Fibroblast of lung (primary cell): ENCODE measurements at places on chromosomes 16 and 17. TPM values are rescaled to one million over a fixed set of nuclear protein-coding genes. Genes with fewer than 3 reads are reported as not detected.

Gene SPATA22
- 0.33 and 0.63 TPM in 2 replicates for polyA plus RNA-seq

GRCh38 chr17:9408381-9408780, 167.2 kb downstream of the STX8 start:
- peak; percentile 23 for DNase-seq

DNA sequence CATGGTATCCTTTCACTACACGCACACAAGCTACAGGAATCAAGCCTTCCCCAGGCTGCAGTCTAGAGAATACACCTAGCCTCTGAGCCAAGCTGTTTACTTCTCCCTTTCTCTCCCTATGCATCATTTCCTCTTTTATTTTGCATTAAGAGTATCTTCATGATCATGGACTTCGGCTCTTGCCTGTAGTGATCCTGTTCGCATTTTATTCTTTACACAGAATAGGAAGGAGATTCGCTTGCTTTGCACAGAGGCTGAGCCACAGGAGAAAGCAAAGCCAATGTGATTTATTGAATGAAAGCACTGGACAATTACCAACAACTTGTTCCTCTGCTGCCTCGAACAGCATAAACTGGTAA, 172.7 kb downstream of the ANKFN1 start:
- DNase-seq: no peak

- peak; percentile 94 for DNase-seq
Observed at GRCh38 chr17:73798111-73798748, 154.0 kb upstream of the SDK2 start.

GRCh38 chr17:60534010-60534555, 8.0 kb upstream of the APPBP2 start:
- peak; percentile 66 for DNase-seq

Gene TBX21
- not detected in 2 replicates for polyA plus RNA-seq

Gene DCXR
- 34.8 and 75.3 TPM in 2 replicates for polyA plus RNA-seq

DNA sequence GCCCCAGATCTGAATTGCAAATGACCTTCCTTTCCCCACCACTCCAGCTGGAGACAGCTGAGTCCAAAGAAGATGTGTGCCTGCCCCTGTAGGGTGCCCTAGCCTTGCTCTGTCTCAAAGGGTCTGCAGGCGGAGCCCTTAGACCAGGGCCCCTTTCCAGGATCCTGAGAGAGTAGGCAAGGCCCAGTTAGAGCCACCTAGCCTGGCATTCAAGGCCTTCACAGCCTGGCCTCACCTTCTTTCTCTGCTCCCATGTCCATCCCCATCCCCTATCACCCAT, 66.6 kb upstream of the LHX1 start:
- DNase-seq: no peak

Gene DNAI2
- polyA plus RNA-seq: not detected in 2 replicates

GRCh38 chr17:80902963-80903611, 88.6 kb upstream of the CHMP6 start:
- DNase-seq: no peak

Gene CRAMP1
- polyA plus RNA-seq: 6.2 and 7.4 TPM in 2 replicates

Gene NAGS
- polyA plus RNA-seq: 0.58 and 0.95 TPM in 2 replicates

Gene MT1F
- 0.20 and 3.2 TPM in 2 replicates for polyA plus RNA-seq

- no peak for DNase-seq
Observed at GRCh38 chr16:70681382-70682238, 4.2 kb downstream of the MTSS2 start.

Gene SMIM5
- 0.05 TPM in 1 of 2 replicates, not detected in the other for polyA plus RNA-seq

DNA sequence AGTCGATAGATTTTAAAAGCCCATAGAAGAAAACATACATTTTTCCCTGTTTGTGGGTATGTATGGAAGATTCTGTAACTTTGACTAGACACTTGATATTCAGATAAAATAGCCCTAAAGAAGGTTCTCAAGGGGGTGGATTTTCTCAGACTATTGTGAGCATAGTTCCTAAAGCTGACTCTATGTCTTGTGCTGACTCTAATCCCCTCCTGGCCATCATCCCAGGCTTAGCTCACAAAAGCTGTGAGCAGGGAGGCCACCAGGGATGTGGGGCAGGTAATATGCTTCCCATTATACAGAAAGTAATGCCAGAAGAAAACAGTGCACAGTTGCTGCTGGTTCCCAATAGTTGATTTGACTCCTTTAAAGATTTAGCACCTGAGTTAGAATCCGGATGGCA, 32.0 kb downstream of the CDH13 start:
- no peak for DNase-seq

GRCh38 chr17:65576939-65577338, 15.5 kb upstream of the AXIN2 start:
- DNase-seq: no peak

GRCh38 chr17:74842146-74842598, 17.5 kb downstream of the GRIN2C start:
- DNase-seq: no peak

Gene NUDT21
- 132 and 136 TPM in 2 replicates for polyA plus RNA-seq

DNA sequence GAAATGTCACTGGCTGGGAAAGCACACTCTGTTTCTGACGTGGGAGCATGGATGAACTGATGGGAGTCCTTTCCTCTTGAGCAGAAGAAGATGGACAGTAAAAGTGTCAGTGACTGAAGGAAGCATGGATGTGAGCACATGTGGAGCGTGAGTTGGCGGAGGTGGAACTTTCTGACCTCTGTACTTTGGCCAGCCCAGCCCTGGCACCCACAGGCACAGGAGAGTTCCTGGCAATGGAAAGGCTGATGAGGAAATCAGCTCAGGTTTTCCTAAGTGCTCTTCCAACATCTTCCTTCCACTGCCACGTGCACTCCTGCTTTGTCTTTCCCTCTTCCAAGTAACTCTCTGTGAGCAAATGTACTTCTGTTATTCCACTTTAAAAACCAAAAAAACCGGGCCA, 276.8 kb downstream of the NTN1 start:
- DNase-seq: no peak

Gene KRT32
- polyA plus RNA-seq: 0.03 and 0.09 TPM in 2 replicates

DNA sequence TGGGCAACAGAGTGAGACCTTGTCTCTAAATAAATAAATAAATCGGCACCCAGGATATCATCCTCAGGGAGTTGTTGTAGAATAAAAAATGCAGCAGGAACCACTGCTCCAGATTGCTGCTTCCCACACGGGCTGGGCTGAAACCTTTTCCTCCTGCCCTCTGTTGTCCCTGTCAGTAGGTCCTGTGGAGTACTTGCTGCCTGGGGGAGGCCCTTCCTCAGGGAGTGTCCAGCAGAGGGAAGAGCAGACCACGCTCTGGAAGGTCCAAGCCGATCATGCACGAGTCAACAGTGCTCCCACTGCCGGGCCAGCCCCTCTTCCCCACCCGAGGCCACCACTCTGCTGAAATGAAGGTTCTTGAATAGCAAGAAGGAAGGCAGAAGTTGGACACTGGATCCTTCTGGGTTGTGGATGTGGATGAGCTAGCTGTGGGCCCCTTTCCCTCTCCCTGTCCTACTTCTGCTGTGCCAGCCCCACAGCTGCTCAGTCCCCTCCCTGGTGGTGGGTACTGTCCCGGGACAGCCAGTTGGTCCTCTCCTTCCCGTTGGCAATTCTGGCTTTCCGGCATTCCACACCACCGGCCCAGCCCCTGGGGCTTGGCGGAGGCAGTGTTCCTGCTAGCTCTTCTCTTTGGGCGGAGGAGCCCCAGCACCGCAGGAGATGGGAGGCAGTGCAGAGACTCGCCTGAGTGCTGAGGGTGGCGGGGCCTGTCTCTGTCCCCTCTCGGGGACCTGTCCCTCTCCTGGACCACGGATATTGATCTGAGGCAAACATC, 10.8 kb downstream of the CDK5R1 start:
- DNase-seq: peak; percentile 16

- DNase-seq: no peak
Observed at GRCh38 chr16:52634104-52634503, 87.2 kb upstream of the TOX3 start.

Gene ENGASE
- polyA plus RNA-seq: 3.6 and 3.9 TPM in 2 replicates

Gene HOXB2
- 12.3 and 15.9 TPM in 2 replicates for polyA plus RNA-seq

- DNase-seq: no peak
Observed at GRCh38 chr16:68370581-68371275, 59.9 kb downstream of the PRMT7 start.

DNA sequence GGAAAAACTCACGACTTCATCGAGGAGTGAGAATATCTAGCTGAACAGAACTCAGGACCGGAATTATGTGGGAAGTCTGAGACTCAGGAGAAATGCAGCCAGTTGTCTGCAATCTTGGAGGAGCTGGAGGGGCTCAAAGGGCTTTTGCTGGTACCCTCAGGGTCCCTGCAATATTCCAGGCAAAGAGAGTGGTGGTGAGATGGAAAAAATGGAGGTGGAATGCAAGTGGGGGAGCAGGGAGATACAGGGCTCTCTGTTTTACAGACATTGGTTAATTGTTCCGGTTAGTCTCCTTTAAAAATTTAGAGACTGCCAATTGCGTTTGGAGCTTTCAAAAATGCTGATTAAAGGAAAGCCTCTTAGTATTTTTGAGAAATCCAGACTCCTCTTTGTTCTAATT, 18.2 kb upstream of the HP start:
- DNase-seq: no peak

GRCh38 chr17:3511852-3512504, 36.2 kb downstream of the ASPA start:
- DNase-seq: peak; percentile 32

Gene SEPTIN1
- polyA plus RNA-seq: 0.17 TPM in 1 of 2 replicates, not detected in the other

Gene CA4
- polyA plus RNA-seq: not detected in 2 replicates

GRCh38 chr17:39597372-39598046, 10.2 kb downstream of the NEUROD2 start:
- DNase-seq: no peak

Gene IRX3
- 0.11 and 0.22 TPM in 2 replicates for polyA plus RNA-seq

GRCh38 chr17:20189979-20190378, 180.8 kb downstream of the SPECC1 start:
- DNase-seq: no peak

GRCh38 chr16:4407543-4408322, 8.7 kb downstream of the CORO7 start:
- peak; percentile 69 for DNase-seq

Gene TBC1D3G
- polyA plus RNA-seq: not detected in 2 replicates

GRCh38 chr16:67345401-67345800, 18.8 kb downstream of the LRRC36 start:
- DNase-seq: no peak

Gene TSPAN10
- polyA plus RNA-seq: 0.94 and 1.3 TPM in 2 replicates

- DNase-seq: no peak
Observed at GRCh38 chr16:27084307-27085028, 17.7 kb downstream of the C16orf82 start.

Gene OTOA
- polyA plus RNA-seq: not detected in 2 replicates

Gene JMJD8
- polyA plus RNA-seq: 31.5 and 37.8 TPM in 2 replicates

GRCh38 chr16:29962344-29962994, 590 bp downstream of the TMEM219 start:
- no peak for DNase-seq

DNA sequence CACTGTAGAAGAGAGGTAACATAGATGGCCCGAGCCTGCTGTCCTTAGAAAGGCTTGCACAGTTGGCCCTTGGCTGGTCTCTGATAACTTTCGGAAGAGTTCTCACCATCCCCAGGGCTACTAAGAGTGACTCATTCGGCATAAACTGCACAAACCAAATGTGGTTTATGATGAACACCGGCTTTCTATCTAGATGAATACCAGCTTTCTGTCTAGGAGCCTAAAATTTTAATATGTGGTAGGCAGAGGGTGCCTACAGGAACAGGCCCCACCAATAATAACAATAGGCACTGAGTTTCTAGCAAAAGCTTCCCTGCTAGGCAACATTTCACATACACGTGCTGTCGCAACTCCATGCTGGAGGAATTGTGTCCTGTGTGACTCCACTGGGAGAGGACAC, 15.4 kb downstream of the CNOT1 start:
- DNase-seq: no peak

Gene SMIM22
- not detected in 2 replicates for polyA plus RNA-seq

- no peak for DNase-seq
Observed at GRCh38 chr17:78046923-78047322, 81.6 kb downstream of the TMC6 start.
